Heart right ventricle (tissue), 16 donors: ENCODE measurements at places on chromosomes 6 and 20.

- no peak for DNase-seq
Measured at GRCh38 chr6:33082702-33083101, 6.9 kb downstream of the HLA-DPB1 start.

DNA sequence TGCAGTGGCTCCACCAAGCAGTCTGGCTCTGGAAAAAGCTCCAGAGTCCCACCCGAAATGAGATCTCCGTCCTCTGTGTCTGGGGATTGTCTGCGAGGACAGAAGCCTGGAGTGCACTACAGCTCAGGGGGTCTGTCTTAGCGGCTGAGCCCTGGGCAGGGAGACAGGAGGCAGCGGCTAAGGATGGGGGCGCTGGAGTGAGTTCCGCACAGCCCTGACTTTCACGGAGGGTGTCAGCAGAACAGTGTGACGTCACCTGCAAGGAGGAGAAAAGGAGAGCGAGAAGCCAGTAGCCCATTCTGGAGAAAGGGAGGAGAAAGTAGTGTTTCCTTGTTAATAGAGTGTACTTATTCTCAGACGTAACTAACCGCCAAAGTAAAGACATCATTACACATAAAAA, 97.6 kb downstream of the FAM50B start:
- no peak for DNase-seq

GRCh38 chr6:114162691-114163347, 180.0 kb downstream of the HS3ST5 start:
- DNase-seq = no peak

DNA sequence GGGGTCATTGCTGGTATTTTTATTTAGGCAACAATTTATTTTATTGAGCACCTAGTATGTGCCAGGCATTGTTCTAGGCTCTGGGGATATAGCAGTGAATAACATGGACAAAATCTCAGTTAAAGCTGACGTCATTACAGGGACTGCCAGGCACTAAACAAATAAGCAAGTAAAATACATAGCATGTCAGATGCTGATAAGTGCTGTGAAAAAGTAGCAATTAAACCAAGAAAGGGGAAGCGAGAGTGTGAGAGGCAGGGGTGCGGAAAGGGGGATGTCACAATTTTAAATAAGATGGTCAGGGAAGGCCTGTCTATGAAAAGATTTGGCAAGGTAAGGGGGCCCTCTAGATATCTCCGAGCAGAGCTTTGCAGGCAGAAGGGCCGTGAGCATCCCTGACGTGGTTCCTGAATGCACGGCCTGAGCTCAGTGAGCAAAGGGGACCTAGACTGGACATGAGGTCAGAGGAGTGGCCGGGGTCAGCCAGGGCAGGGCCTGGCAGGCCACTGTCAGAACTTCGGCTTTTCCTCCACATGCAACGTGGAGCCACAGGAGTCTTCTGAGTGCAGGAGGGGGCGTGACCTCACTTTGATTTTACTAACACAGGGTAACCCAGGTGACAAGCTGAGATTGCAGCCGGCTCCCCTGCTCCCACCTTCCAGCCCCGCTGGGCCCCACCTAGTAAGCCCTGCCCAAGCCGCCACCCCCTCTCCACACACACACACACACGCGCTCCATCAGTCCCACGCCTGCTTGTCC, 24.2 kb upstream of the SIRPA start:
- no peak for DNase-seq

- no peak for DNase-seq
Measured at GRCh38 chr20:49809803-49810359, 2.7 kb upstream of the SLC9A8 start.

DNA sequence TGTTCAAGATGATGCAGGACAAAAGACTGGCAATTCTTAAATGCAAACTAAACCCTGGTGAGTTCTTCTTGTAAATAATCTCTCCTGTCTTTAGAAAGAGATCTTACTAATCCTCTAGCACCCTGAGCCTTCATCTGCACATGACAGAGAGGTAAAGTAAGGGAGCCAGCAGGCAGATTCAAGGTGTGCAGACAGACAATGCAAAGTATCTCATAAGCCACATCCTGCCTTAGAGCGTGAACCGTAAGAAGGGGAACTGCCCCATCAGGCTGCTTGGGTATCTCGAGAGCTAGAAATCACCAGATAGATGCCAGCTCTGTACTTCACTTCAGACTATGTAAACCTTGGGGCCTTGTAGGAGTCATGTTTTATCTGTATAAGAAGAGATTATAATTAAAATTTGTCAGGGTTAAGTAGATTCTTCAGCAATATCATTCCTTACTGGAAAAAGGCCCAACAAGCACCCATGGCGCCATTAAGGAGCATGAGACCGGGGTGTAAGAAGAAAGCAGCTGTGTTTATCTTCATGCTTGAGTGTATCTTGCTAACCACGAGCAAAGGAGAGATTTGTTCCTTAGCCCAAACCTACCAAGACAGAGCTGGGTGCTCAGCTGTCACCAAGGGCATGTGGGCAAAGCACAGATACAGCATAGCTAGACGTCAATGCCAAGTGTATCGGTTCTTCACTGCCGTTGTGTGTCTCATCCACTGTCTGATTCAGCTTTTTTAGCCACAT, 24.4 kb downstream of the CNR1 start:
- DNase-seq = no peak

- DNase-seq = no peak
Measured at GRCh38 chr6:34178357-34179105, 32.6 kb upstream of the GRM4 start.

GRCh38 chr20:51439160-51439689, 103.3 kb downstream of the NFATC2 start:
- DNase-seq = no peak

- DNase-seq = no peak
Measured at GRCh38 chr20:2626853-2627541, 25.4 kb upstream of the NOP56 start.

GRCh38 chr6:25171301-25171700, 107.9 kb upstream of the CARMIL1 start:
- DNase-seq = no peak

DNA sequence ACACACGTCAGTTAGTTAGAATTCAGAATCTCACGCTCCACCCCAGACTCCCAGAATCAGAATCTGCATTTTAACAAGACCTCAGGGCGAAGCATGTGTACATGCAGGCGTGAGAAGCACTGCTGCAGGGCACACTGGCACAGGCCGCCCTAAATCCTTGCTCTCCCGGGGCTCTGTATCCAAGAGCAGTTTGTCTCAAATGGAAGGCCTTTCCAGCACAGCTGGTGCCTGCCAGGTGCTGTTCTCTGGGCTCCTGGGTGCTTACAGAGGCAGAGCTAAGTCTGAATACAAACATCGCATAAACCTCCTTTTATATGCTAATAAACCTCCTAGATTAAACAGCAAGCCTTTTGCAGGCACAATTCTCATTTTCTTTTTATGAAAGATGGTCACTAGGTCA, 119.1 kb upstream of the CD93 start:
- DNase-seq = no peak

DNA sequence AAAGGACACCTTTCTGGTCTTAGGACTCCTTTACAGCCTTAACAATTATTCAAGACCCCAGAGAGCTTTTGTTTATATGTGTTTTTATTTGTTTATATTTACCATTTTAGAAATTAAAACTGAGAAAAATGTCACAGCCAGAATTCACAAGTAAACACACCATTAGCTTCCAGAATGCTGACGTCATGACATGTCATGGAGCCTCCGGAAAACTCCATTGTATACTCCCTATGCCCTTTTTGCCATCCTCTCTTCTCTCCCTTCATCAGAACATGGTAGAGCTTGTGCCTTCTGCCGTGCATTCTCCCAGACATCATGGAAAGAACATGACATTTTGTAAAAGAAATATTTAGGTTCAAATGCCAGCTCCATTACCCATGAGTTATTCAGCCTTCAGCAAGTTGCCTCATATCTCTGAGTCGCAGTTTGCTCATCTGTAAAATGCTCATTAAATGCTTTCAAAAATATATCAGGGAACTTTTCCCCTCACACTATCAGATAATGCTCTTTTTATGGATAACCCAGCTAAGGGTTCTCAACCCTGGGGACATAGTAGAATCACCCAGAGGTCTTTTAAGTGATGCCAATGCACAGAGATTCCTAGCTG, 27.8 kb downstream of the TNFAIP3 start:
- no peak for DNase-seq

DNA sequence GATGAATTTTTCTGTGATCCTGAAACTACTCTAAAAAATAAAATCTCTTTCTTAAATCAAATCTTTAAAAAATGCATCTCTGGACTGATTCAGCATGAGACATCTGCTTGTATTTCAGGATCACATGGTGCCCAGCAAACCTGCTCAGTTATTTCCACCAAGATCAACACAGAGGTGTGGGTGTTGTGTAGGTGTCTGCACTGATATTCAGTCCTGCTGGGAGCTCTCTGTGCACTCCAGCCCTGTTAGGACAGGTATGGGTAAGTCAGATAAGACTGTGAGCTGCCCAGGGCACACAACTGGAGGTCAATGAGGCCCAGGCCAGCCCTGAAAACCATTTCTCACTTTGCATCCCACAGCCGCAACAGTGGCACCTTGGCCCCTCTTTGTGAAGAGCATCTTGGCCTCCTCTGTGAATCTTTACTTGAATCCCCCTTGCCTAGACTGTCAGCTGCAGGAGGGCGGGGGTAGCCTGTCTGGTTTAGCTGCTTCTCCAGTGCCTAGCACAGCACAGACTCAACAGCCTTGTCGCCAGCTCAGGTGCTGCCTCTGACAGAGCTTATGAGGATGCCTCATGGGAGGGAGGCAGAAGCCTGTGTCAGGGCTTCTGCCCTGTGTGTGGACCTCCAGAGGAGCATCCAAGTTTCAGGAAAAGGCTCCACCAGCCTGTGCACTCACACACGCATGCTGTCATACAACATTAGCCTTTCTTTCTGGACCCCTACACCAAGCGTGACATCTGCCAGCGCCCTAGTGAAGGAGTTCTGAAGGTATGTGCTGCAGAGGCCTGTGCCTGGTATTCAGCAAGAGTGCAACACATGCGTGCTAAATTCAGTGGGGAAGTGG, 187.6 kb upstream of the CST7 start:
- no peak for DNase-seq

GRCh38 chr6:22071270-22072041, 225.4 kb downstream of the PRL start:
- no peak for DNase-seq

GRCh38 chr6:115838763-115839401, 221.8 kb downstream of the FRK start:
- DNase-seq = no peak

DNA sequence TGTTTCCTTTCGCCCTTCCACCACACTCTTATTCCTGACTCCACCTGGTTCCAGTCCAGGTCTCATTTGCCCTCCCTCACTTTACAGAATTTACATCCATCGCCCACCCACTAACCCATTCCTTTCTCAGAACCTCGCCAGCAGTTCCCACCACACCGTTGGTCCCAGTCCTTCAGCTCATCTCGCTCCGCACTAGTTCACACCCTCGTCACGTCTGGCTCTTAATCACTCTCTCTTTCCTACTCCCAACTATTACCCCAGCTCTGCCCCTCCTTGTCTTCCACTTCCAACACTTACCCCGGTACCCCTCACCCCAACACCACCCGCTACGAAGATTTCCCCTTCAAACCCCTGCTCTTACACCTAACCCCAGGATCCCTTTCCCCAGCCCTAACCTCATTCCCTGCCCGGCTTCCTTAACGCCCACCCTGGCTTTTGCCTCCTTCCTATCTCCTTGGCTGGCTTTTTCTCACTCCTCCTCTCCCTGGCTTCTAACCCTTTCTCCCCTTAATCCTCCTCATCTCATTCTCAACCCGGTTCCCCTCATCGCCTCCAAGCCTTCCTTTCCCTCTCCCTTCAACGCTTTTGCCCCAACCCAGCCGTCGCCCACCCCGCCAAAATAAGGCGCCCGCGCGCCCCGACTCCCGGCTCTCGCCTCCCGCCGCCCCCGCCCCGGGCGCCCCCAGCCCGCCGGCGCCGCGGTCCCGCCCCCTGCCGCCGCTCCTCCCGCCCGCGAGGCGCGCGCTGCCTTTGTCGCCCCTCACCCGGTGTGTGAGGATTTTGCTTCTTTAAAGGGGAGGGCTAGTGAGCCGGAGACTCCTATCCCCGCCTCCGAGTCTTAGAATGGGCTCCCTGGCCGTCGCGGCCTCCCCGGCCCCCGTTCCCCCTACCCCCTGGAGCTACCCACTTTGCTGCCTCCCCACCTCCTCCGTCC, 542 bp downstream of the USP49 start:
- DNase-seq = no peak

GRCh38 chr20:2386516-2387179, 5.9 kb downstream of the TGM6 start:
- DNase-seq = no peak

DNA sequence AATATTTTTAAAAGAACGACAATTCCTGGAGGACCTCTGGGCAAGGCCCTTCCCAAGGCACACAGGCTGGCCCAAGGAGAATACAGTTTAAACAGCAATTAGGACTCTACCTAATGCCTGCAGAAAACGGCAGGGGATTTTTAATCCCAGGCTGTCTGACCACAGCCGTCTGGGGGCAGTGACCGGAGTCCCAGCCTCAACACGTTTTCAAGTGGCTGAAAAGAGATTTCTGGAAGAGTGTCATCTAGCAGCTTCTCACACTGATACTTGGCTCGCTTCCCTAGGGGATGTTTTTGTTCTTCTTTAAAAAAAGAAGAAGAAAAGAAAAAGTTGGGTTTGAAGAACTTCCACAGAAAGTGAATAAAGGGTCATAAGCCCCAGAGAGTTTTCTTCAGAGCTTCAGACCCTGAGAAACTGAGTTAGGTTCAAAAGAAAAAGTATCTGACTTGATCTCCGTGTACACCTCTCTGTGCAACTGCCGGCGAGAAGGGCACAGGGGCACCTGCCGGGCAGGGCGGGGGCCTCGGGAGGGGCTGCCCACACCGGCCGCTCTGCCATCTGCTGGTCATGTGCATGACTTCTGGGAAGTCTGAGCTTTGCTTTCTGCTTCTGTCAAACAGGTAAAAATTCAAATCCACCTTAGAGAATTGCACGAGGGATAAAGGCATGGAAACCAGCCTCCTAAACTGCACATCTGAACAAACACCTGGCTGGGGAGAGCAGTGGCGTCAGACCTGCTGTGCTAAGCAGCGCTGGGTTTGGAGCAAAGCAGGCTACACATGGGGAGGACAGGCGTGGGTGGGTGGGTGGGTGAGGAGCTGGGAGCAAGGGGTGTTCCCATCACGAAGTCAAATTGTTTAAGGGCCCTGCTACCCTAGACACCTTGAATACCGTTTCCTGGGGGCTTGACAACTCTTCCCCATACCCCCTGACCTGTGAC, 33.0 kb downstream of the RRBP1 start:
- DNase-seq = no peak
